ENCODE measurements at places on chromosomes 3 and 15.

- DNase-seq: no peak
These were observed 151.8 kb upstream of the DPH6 start for GRCh38 chr15:35697549-35698299.

- peak; percentile 78 for DNase-seq
These were observed 7.4 kb downstream of the TMIE start for GRCh38 chr3:46708401-46709156.

GRCh38 chr3:177554895-177555759 is 357.8 kb upstream of the TBL1XR1 start:
- DNase-seq: no peak

DNA sequence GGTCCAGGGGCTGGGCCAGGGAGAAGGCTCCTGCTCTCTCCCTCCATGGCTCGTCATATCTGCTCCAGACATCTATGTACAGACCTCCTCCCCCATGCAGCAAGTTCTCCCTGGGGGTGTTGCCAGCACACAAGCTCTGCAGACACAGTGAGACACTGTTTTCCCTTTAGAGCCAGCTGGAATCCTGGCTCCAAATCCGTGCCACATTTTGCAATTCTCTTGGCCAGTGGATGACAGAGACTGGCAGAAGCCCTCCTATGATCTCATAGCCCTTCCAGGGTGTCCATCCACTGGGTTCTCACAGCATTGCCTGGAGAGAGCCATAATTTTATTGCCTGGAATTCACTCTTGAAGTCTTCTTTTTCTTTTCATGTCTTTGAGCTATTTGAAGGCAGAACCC is 203.9 kb downstream of the TLE3 start:
- DNase-seq: peak; percentile 88

- DNase-seq: no peak
These were observed 47.7 kb downstream of the SUMF1 start for GRCh38 chr3:4419386-4419785.

Data from posterior vena cava (tissue), 2 donors.